Kidney epithelial cell (primary cell): ENCODE measurements at places on chromosomes 7 and 10. TPM values are rescaled to one million over a fixed set of nuclear protein-coding genes. Genes with fewer than 3 reads are reported as not detected.

Gene OR9A2
- total RNA-seq = not detected in 2 replicates

Gene CYP2W1
- total RNA-seq = 0.75 TPM in 1 of 2 replicates, not detected in the other

Gene RGR
- not detected in 2 replicates for total RNA-seq

Gene EIF4H
- 264 and 307 TPM in 2 replicates for total RNA-seq

Gene SEC61A2
- total RNA-seq = 7.6 and 7.8 TPM in 2 replicates

Gene SPDYE3
- total RNA-seq = not detected in 2 replicates

Gene TMEM168
- total RNA-seq = 20.1 and 25.1 TPM in 2 replicates

Gene BAZ1B
- total RNA-seq = 60.3 and 61.1 TPM in 2 replicates

Gene GIMAP1
- not detected in 2 replicates for total RNA-seq

Gene CALML5
- total RNA-seq = 0.34 TPM in 1 of 2 replicates, not detected in the other

Gene DNAJC12
- 3.0 and 3.1 TPM in 2 replicates for total RNA-seq

Gene PTPRZ1
- under 0.01 and 0.04 TPM in 2 replicates for total RNA-seq

Gene SPDYE16
- not detected in 2 replicates for total RNA-seq

Gene STEAP1B
- total RNA-seq = not detected in 2 replicates

Gene UCN3
- not detected in 2 replicates for total RNA-seq

Gene SEC61G
- 325 and 563 TPM in 2 replicates for total RNA-seq

Gene CHN2
- total RNA-seq = 3.6 and 5.7 TPM in 2 replicates

Gene GRID2IP
- total RNA-seq = 0.13 TPM in 1 of 2 replicates, not detected in the other

Gene SFTPA1
- not detected in 2 replicates for total RNA-seq

Gene EBLN1
- total RNA-seq = not detected in 2 replicates

Gene LRRC61
- 63.4 and 70.8 TPM in 2 replicates for total RNA-seq

Gene PDZD7
- 1.2 and 3.5 TPM in 2 replicates for total RNA-seq
